ENCODE measurements at places on chromosomes 2 and 18.

DNA sequence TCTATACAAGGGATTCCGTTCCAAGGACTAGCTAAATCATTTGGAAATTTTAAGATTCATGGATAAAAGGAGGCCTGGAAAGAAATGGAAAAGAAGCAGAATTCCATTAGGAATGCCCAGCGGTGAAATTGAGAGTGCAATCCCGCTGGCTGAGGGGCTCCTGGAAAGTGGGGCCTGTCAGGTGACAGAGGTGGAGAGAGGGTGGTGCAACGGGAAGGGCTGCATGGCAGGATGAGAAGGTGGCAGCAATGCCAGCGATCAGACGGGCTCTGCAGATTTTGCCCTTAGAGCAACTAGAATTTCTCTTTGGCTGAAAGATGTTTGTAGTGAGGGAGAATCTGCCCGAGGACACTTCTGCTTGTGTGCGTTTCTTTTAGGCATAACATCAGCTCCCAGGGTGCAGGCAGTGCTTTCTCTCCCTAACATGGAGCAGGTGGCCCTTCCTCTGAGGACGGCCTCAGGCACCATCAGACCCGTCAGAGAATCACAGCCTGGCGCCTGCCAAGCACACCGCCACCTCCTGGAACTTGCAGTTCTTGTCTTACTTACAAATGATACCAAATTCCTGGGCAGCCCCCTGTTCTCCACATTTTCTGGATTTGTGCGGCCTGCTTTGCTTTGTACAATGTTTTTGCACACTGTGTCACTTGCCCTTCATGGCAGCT lies 261.6 kb downstream of the NDUFA10 start:
- DNase-seq, result no peak

DNA sequence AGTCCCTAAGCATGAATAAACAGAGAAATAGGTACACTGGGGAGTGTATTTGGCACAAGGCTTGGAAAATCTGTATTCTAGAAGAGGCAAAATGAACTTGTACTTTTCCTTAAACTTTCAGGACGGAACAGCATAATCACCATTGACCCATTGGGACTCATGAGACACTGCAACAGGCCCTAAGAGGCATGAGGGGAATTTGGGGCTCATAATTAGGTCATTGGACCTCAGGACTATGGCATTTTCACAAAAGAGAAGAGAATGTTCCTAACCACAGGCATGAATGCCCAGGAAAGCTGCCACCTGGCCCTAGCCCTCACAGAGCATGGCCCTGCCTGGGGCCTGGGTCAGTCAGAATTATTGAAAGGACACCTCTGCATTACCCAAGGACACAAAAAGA lies 67.9 kb upstream of the PIK3C3 start:
- DNase-seq, result no peak

DNA sequence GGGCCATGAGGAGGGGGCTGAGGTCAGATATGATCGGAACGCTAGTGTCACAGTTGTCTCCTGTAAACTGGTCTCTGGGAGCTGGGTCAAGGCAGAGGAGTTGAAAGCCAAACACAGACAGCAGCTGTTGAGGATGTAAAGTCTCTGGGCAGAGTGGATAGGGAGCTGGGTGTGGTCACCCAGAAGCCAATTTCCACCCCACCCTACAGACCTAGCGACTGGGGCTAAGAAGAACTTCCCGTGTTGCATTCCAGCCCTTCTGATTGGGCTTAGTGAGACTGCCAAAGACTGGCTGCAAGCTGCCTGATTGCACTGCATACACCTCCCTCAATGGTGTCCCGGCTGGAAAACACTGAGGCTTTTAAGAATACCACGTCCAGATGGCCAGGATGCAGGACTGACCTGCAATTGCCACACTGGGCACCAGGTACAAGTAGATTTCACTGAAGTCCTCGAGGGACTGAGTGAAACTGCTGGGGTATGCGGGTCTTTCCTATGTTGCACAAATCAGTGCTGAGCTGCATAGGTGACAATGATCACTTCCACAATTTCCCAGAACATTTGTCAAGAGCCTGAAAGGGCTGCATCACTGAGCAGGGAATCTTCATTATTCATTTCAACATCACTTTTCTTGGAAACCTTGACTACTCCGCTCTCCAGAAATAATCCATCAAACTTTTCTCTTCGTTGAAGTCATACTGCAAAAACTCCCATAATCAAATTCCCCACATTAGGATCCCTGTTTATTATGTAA lies 43.1 kb upstream of the EML4 start:
- DNase-seq, result no peak

GRCh38 chr2:28588292-28588670 lies 92.4 kb downstream of the PLB1 start:
- DNase-seq, result no peak

- DNase-seq, result no peak
Measured at GRCh38 chr2:122166820-122167219, 411.4 kb downstream of the TSN start.

GRCh38 chr2:240915526-240916341 lies 9.6 kb downstream of the CROCC2 start:
- no peak for DNase-seq

GRCh38 chr2:53632714-53633113 lies 134.9 kb upstream of the CHAC2 start:
- DNase-seq, result peak; percentile 6

DNA sequence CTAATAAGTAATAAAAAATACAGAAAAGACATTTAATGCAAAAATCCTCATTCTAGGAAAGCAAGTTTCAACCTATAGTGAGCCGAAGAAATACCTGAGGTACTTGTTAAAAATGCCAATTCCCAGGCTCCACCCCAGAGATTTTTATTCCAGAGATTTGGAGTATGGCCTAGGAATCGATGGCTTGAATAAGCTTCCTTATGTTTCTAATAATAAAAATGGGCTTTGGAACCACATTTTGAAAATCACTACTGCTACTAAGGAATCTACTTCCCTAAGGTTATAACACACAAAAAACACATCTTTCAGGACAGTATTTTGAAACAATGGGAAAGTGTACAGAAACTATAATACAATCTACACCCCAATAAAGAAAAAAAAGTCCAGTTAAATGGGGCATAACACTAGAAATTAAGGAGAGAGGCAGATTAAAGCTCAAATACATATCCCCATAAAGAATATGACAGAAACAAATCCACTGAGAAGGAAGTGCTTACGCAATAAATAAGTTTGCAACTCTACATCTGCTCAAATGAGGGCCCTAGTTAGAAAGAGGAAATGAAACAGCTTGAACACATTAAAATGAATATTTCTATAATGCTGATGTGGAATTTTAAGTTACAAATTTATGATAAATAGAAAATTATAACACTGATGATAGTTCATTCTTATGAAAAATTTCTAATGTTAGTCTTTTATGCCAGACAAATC lies 103.7 kb downstream of the EPB41L3 start:
- DNase-seq, result no peak

DNA sequence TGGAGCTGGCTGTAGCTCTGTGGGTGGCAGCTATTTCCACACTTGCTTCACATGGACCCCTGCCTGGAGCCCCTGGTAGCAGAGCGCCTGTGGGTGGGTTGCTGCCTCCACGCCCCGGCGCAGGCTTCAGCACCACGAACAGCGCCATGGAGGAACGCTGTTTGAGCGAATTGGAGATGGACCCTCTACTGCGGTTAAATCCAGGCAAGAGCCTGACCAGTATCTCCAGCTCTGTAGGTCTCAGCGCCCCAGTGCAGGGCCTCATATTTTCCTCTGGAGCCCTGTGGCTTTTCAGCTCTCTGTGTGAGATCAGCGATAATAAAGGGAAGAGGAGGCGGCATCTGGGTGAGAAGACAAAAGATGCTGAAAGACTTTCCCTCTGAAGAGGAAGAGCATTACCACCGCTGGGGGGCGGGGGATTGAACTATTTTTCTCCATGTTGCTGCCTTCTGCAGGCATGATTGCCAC lies 12.0 kb downstream of the ONECUT2 start:
- DNase-seq, result no peak

DNA sequence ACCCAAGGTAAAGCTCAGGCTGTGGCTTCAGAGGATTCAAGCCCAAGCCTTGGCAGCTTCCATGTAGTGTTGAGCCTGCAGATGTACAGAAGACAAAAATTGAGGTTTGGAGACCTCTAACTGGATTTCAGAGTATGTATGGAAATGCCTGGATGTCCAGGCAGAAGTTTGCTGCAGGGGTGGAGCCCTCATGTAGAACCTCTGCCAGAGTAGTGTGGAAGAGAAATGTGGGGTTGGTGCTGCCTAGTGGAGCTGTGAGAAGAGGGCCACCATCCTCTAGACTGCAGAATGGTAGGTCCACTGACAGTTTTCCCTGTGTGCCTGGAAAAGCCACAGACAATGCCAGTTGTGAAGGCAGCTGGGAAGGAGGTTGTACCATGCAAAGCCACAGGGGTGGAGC lies 239.9 kb downstream of the SPAG16 start:
- no peak for DNase-seq

- DNase-seq, result no peak
Measured at GRCh38 chr2:232633413-232634205, at the start of gene EFHD1. Gene EFHD1, plus strand, starts transcription at chr2:232633604. Its CDS starts 101 bp downstream, at chr2:232633705.

DNA sequence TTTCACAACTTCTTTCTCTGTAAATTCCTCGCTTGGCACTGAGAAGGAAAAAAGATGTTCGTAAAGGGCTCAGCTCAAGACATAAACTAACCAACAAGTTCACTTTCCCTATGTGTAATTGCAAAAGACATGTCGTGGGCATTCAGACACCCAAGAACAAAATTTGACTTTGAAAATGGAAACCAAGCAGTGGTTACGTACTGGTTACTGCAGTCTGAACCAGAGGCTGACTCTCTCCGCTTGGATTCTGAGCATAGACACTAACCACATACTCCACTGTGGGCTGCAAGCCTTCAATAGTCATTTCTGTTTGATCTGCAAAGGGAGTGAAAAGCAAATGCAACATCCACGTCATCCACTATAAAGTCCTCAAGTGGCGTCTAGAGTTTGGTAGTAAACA lies 53.9 kb downstream of the FN1 start:
- DNase-seq, result no peak

- no peak for DNase-seq
Measured at GRCh38 chr2:236718207-236718992, 148.8 kb downstream of the ACKR3 start.

GRCh38 chr2:161123531-161124030 lies 36.6 kb upstream of the TANK start:
- no peak for DNase-seq

DNA sequence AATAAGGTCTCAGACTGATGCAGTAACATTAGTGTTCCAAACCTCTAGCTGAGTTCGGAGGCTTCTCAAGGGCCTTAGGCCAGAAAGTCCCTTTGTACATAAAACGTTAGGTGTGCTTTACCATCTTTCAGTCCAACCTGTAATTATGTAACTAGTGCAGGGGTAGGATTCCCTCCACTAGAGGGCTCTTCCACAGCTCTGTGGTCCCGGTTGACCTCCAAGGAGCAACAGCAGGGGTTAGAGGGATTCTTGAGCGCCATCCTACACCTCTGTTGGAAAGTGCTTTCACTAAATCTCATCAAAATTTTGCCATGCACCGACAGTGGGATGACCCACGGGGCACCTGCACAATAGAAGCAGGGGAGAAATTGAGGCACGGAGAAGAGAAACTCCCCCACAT lies 155.8 kb upstream of the LRP1B start:
- no peak for DNase-seq

DNA sequence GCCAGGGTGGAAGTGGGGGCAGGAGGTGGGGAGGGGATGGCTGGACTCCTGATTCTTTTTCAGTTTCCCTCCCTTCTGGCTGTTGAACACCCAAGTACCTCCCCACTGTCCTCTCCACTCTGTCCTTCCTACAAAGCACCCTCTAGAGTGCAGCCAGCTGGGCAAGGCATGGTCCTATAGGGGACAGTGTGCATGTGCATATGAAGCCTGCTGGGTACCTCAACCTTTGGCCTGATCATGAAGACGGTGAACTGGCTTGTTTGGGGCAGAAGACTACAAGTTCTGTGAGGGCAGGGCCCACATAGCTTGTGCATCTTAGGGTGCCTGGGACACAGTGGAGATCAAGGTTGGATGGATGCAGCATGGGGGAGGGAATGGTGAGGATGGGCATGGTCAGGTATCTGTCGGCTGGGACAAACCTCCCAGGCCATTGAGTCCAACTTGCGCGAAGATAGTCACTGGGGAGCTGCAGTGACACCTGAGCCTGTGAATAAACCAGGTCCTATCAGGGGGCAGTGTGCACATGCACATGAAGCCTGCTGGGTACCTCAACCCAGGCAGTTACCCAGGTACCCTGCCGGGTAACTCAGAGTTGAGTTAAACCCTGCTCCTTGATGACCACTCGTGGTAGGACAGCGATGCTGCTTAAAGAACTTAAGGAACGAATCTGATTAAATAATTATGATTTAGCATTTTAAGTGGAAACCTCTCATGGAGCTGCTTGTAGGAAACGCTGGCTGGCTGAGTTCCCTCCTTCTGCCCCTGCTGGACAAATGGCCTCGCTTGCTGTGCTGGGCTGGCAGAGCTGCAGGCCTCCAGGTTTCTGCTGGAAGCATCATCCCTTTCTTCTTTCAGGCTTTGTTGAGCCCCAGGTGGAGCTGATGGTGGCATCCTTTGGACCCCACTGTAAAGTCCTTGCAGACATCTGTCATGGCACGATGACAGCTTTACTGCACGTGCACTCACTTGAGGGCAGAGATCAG lies 84.0 kb downstream of the POLR1A start:
- no peak for DNase-seq

DNA sequence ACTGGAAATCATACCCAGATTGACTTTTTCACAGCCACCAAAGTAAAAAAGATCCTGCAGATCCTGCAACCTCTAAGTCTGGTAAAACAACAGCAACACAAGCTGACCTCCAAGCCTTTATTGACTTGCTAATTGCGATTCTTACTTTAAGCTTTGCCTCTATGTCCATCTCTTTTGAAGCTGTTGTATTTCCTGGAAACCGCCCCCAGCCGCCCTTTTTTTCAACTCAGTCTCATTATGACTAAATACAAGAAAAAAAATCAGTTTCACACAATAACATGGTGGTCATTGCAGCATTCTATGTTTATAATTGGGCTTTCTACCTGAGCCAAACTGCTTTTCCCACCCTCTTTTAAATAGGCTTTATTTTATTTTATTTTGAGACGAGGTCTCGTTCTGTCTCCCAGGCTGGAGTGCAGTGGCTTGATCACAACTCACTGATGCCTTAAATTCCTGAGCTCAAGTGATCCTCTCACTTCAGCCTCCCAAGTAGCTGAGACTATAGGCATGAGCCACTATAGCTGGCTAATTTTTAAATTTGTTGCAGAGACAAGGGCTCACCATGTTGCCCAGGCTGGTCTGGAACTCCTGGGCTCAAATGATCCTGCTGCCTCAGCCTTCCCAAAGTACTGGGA lies 76.2 kb downstream of the MOGAT1 start:
- DNase-seq, result no peak

DNA sequence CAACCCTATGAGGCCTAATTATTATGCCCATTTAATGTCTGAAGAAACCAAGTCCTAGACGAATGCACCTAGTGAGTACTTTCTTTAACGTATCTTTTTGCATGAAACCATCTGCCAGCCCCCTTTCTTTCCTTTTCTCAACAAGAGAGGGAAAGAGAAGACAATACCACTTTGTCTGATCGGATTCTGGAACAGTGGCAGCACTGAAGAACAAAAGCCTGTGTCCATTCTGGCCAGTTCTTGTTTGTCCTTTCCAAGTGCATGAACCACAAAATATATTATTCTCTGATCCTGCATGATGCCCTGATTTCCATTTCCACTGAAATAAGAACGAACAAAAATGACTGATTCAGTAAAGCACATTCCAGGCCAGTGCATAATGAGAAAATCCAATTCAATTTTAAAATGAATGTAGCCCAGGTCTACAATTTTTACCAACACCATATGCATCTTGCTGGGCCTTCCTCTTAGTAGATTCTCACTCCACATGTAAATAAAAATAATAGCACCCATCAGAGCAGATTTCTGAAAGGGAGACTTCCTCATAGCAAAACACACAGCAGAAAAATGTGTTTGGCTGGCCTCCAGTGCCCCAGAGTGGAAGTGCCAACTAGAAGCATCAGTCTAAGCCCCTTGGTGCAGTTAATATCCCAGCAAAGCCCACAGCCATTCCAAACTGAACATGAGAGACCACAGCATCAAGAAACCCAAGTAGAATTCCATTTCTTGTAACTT lies 422.6 kb upstream of the ID2 start:
- DNase-seq, result no peak
